T47D (cell line): ENCODE measurements at places on chromosomes 3 and 15.

- no peak for DNase-seq
Observed at GRCh38 chr3:67804089-67804488, 149.7 kb upstream of the SUCLG2 start.

DNA sequence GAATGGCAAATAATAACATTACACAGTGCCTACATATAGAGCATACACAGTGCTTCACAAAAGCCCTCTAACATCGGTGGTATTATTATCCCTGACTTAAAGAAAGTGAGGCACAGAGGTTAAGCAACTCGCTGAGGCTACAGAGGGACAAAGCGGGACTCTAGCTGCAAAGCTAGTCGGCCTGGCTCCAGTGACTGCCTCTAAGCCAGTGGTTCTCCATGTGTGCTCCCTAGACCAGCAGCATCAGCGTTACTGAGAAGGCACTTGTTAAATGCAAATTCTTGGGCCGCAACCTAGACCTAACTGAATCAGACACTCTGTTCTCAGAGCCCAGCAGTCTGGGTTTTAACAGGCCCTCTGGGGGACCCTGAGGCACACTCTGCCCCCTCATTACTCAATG lies 33.1 kb upstream of the LIPC start:
- DNase-seq, result no peak

DNA sequence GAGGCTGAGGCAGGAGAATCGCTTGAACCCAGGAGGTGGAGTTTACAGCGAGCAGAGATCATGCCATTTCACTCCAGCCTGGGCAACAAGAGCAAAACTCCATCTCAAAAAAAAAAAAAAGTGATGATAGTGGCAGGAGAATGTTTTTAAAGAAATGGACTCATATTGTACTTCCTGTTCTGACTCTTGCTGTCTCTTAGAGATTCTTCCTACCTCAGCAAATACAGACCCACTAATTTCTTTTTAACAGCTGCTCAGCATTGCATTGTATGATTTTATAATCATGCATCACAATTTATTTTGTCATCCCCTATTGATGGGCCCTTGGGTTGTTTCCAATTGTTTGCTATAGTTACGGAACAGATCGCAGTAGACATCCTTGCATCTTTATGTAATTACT lies 8.8 kb upstream of the ANKDD1A start:
- DNase-seq, result no peak

DNA sequence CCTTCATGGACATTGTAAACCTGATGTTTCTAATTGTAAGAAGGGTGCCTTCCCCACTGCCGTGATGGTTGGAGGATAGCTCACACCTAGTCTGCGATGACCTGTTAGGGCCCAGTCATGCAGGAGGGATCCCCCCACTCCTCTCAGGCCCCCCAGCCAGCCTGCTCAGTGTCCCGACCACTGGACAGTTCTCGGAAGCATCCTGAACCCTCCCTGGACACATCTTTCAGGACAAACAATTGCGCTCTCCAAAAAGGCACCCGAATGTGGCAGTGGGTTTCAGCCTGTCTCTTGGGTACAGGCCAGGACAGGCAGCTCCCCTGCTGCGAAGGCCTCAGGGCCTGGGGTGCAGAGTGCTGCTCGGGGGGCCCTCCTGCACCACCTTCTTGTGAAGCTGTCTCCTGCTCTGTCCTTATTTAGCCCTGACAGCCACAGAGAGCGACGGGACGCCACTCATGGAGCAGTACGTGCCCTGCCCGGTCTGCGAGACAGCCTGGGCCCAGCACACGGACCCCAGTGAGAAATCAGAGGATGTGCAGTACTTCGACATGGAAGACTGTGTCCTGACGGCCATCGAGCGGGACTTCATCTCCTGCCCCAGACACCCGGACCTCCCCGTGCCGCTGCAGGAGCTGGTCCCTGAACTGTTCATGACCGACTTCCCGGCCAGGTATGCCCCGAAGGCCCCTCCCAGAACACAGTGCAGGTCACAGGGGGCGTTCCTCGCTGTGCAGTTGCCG lies 132.3 kb downstream of the LRRK1 start:
- DNase-seq, result no peak

- no peak for DNase-seq
Observed at GRCh38 chr3:120451272-120451761, 525 bp upstream of the FSTL1 start.

DNA sequence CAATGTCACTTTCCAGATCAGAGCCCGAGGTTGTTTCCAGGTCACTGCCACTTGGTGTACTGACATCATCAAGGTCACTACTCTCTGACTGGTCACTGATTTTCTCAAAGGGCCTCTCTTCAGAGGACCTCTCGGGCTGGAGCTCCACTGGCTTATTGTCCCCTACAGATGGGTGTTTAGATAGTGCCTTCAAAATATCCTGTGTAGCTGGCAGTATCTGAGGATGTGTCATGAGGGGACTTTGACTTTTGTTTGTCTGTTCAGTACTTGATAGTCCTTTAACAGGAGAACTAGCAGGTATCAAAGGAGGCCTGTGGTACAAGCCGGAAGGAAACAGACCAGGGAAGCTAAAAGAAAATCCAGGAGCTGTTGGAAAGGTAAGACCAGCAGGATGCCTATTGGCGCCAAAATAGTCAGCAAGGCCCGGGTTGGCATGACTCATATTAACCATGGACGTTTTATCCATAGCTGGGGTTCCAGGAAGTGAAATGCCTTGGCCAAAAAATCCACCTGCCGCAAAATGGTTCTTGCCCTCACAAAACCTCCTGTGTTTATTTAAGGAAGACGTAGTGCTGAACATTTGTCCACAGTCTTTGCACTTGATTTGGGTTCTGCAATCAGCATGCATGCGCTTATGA lies 547.3 kb downstream of the MECOM start:
- no peak for DNase-seq

DNA sequence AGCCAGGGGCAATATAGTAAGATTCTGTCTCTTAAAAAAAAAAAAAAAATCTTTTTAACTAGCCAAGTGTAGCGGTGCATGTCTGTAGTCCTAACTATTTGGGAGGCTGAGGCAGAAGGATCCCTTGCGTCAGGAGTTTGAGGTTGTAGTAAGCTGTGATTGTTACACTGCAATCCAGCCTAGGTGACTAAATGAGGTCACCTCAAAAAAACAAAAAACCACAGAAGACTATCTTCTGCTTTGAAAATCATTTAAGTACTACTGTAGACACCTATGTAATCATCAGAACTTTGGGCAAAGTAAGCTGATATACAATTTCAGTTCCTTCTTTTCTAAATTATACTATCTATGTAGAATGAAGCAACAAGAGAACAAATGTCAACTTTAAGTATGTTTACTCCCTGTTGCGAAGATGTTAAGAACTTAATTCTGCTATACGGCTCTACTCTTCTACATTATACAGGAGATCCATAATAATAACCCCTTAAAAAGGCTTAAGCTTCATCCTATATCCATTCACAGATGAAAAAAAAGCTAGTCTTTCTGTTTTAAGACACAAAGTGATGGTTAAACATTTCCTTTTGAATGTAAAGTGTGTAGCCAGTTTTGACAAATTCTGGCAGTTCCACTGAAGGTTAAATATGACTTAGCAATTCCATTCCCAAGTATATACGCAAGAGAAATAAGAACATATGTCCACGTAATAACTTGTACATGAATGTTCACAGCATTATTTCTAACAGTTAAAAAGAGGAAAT lies 15.2 kb downstream of the DAZL start:
- no peak for DNase-seq

GRCh38 chr15:64017082-64017588 lies 29.1 kb downstream of the DAPK2 start:
- DNase-seq, result no peak
